Vagina (tissue), 2 donors: ENCODE measurements at places on chromosomes 16 and 17. TPM values are rescaled to one million over a fixed set of nuclear protein-coding genes. Genes with fewer than 3 reads are reported as not detected.
A peak's percentile ranks its signal among the peaks of the same experiment; 100 is the strongest.

BCAR1 gene
- 39.5 TPM for total RNA-seq

DNAAF1 gene
- total RNA-seq: not detected

TTYH2 gene
- total RNA-seq: 3.4 TPM

ZNF689 gene
- 7.6 TPM for total RNA-seq

ETV4 gene
- total RNA-seq: 5.4 TPM

CHST6 gene
- total RNA-seq: 0.25 TPM

- H3K36me3 ChIP-seq: no peaks in the 10 kb centered on the region
- H3K4me1 ChIP-seq: no peaks in the 10 kb centered on the region
- DNase-seq: no peak
- H3K4me3 ChIP-seq: no peak overlapping the region
- H3K27ac ChIP-seq: no peak overlapping the region
- no peaks in the 10 kb centered on the region for H3K27me3 ChIP-seq
These were observed 662.5 kb downstream of the CDH11 start for GRCh38 chr16:64459402-64459801.

- no peak overlapping the region for H3K4me3 ChIP-seq
- no peaks in the 10 kb centered on the region for H3K36me3 ChIP-seq
- DNase-seq: no peak
- H3K4me1 ChIP-seq: no peaks in the 10 kb centered on the region
These were observed 41.5 kb downstream of the CYB5B start for GRCh38 chr16:69465881-69466280.

DNA sequence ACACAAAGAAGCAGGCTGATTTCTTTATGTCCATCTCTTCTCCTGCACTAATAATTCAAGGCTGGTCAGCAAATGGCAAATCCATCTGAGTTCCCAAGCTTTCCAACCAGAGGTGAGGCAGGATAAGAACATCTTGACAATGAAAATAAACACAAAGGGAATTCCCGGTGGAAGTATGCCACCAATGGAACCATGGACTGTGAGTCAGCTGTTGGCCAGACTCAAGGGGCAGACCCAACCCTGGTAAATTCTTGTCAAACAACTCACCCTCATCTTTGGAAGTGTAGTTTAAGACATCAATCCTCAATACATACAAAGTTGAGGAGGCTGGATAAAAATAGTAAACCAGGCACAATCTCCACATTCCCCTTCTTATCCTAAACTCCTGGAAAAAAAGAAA, 74.3 kb upstream of the CES5A start:
- H3K4me3 ChIP-seq: no peak overlapping the region
- H3K27me3 ChIP-seq: no peaks in the 10 kb centered on the region
- no peaks in the 10 kb centered on the region for H3K36me3 ChIP-seq
- H3K4me1 ChIP-seq: peaks cover 3% of the 10 kb centered on the region
- no peak overlapping the region for H3K27ac ChIP-seq

DNA sequence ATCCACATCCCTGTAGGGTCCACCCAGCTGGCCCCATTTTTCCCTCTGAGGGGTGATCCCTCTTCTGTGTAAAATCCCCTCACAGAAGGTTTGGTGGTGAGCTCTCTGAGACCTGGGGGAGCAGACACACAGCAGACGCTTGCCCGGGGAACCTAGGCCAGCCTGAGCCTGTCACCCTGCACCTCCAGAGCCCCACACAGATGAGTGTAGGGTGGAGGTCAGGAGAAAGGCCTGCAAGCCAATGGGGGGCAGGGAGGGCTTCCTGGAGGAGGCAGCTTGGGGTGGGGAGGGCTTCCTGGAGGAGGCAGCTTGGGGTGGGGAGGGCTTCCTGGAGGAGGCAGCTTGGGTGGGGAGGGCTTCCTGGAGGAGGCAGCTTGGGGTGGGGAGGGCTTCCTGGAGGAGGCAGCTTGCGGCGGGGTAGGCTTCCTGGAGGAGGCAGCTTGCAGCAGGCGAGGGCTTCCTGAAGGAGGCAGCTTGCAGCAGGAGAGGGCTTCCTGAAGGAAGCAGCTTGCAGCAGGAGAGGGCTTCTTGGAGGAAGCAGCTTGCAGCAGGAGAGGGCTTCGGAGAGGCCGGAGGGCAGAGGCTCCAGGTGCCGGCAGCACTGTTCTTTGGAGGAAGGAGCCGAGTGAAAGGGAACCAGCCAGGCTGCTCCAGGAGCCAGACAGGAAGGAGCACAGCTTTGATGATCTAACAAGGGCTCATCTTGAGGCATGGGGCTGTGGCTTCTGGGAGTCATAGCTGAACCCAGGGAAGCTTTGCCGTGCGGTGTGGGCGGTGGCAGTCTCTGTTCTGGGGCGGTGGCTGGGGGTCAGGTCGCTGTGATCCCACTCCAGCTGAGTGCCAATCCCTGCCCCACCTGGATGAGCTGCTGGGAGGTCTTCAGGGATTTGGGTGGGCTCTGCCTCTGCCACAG, 83.7 kb upstream of the ZNF469 start:
- peak overlapping the region; percentile 8 for H3K27ac ChIP-seq
- H3K27me3 ChIP-seq: no peaks in the 10 kb centered on the region
- H3K36me3 ChIP-seq: no peaks in the 10 kb centered on the region
- no peak for DNase-seq
- peaks cover 43% of the 10 kb centered on the region for H3K4me1 ChIP-seq
- H3K4me3 ChIP-seq: no peak overlapping the region

GRCh38 chr16:67936880-67937605, 393 bp upstream of the PSMB10 start:
- H3K4me1 ChIP-seq: peaks cover 38% of the 10 kb centered on the region
- no peak for DNase-seq
- no peaks in the 10 kb centered on the region for H3K36me3 ChIP-seq
- no peaks in the 10 kb centered on the region for H3K27me3 ChIP-seq

DNA sequence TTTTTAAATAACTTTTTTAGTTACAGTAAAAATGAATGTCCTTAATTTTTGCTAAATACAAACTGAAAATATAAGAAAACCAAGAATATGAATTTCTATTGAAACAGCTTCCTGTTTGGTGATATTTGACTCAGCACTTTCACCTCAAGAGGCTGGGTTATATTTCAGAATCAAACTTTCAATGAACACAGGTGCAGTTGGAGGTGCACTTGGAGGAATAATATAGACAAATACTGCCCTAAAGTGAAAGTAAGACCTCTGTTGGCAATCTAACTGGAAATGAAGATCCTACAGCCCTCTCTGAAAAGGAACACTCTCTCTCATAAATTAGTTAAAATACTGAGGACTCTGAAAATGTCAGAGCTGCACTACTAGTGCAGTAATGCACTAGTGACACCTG, 106.2 kb downstream of the BRIP1 start:
- no peaks in the 10 kb centered on the region for H3K4me1 ChIP-seq
- no peak overlapping the region for H3K27ac ChIP-seq
- no peaks in the 10 kb centered on the region for H3K27me3 ChIP-seq
- DNase-seq: no peak

DNA sequence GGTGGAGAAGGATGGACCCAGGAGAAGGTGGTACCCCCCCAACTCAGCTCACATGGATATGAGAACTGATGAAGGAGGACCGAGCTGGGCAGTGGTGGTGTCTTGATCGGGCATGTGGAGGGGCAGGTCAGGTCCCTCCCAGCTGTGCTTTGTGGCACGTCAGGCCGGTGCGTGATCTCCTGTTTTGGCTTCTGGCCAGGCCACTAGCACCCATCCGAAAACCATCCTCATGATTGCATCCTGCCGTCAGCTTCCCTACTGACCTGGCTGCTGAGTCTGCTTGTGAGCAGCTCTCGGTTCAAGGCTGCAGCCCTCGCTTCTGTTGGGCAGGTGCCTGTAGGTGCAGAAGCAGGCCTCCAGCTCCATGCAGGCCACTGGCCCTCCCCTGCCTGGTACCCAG, 53.1 kb downstream of the PLD6 start:
- H3K4me1 ChIP-seq: peaks cover 28% of the 10 kb centered on the region
- H3K27me3 ChIP-seq: no peaks in the 10 kb centered on the region
- DNase-seq: no peak
- peak overlapping the region; percentile 39 for H3K27ac ChIP-seq
- peaks cover 71% of the 10 kb centered on the region for H3K36me3 ChIP-seq

- no peaks in the 10 kb centered on the region for H3K36me3 ChIP-seq
- H3K27ac ChIP-seq: no peak overlapping the region
- H3K4me3 ChIP-seq: no peak overlapping the region
- DNase-seq: no peak
- no peaks in the 10 kb centered on the region for H3K27me3 ChIP-seq
These were observed 7.1 kb downstream of the NXPH3 start for GRCh38 chr17:49582789-49583188.

DNA sequence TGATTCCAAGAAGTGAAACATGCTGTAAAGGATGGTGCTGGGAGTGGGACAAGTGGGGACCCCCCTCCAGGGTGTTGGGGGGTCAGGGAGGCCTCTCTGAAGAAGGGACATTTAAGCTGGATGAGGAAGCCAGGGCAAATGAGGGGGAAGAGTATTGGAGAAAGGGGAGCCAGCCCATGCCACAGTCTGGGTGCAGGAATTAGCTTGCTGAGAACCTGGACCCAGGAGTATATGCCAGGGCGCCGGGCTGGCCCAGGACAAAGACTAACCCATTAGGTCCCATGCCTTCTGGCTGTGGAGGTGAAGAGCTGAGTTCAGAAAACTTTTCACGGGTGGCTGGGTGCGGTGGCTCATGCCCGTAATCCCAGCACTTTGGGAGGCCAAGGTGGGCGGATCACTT, 45.6 kb upstream of the PIK3R6 start:
- H3K36me3 ChIP-seq: no peaks in the 10 kb centered on the region
- H3K27me3 ChIP-seq: no peaks in the 10 kb centered on the region
- no peaks in the 10 kb centered on the region for H3K4me1 ChIP-seq
- H3K4me3 ChIP-seq: no peak overlapping the region
- H3K27ac ChIP-seq: no peak overlapping the region

DNA sequence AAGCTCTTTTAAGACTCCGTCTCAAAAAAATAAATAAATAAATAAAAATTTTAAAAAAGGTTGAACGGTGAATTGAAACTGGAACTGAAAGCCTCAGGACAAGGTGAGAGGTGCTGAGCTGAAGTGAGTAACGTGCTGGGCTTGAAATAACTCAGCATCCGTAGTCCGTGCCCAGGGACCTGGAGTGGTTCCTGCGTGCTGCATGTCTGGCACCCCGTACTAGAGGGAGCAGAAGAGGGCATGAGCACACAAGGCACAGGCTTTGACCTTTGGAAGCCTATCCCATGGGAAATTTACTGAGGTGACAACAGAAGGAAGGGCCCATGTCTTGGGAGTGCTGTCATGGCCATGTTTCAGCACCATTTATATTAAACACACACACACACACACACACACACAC, 4.5 kb upstream of the MEIOB start:
- no peaks in the 10 kb centered on the region for H3K4me1 ChIP-seq
- no peak overlapping the region for H3K4me3 ChIP-seq
- no peaks in the 10 kb centered on the region for H3K36me3 ChIP-seq
- no peak overlapping the region for H3K27ac ChIP-seq
- DNase-seq: no peak

DNA sequence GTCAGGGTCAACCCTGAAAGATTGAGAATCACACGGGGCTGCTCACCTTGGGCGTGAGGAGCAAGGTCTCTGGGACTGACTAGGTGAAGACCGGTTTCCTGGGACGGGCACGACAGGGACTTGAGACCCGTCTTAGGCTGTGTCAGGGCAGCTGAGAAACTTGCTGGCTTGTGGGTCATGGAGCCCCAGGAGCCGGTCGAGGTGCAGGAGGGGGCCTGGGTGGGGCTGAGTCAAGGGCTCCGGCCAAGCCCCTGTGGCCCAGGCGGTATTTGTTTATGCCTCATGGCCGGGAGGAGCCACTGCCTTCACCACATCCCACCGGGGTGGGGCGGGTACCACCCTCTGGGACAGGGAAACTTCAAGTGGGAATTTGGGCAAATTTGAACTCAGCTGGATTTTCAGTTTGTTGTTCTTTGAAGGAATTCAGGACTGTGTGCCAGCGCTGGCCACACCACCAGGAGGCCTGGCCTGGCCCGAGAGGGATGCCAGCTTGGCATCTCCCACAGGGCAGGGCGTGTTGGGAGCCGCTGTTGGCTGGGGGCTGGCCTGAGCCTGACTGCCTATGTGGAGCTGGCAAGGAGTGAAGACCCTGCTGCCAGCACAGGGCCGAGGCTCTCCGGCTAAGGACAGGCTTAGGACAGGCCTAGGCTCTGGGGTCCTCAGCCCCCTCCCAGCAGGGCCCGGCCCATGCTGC, 116.1 kb downstream of the METRNL start:
- no peaks in the 10 kb centered on the region for H3K36me3 ChIP-seq
- no peak overlapping the region for H3K4me3 ChIP-seq
- H3K27me3 ChIP-seq: no peaks in the 10 kb centered on the region
- DNase-seq: no peak

- H3K4me3 ChIP-seq: no peak overlapping the region
- no peak for DNase-seq
- no peaks in the 10 kb centered on the region for H3K27me3 ChIP-seq
- H3K27ac ChIP-seq: no peak overlapping the region
- no peaks in the 10 kb centered on the region for H3K4me1 ChIP-seq
These were observed 8.5 kb upstream of the SPNS2 start for GRCh38 chr17:4490109-4490591.

DNA sequence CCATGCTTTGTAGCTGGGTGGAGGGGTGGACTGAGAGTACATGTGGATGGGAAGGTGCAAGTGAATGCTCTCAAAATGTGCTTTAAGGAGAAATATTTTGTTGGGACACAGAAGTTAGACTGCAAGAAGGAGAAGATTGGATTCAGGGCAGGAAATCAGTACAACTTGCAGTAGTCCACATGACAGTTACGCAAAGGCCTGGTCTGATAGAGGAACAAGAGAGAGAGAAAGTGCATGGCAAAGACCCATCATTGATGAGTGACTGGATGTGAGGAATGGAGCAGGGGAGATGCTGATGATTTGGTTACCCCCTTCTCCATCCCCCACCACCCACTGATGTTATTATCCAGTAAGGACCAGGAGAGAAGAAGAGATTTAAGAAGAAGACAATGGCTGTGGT, 472.8 kb downstream of the MAF start:
- H3K27ac ChIP-seq: no peak overlapping the region
- H3K4me3 ChIP-seq: no peak overlapping the region
- DNase-seq: no peak
- H3K4me1 ChIP-seq: no peaks in the 10 kb centered on the region
- no peaks in the 10 kb centered on the region for H3K27me3 ChIP-seq
- H3K36me3 ChIP-seq: no peaks in the 10 kb centered on the region

- no peaks in the 10 kb centered on the region for H3K36me3 ChIP-seq
- H3K4me3 ChIP-seq: no peak overlapping the region
- H3K27ac ChIP-seq: peak overlapping the region; percentile 46
- no peaks in the 10 kb centered on the region for H3K27me3 ChIP-seq
These were observed 94.6 kb downstream of the CMIP start for GRCh38 chr16:81539009-81539758.

DNA sequence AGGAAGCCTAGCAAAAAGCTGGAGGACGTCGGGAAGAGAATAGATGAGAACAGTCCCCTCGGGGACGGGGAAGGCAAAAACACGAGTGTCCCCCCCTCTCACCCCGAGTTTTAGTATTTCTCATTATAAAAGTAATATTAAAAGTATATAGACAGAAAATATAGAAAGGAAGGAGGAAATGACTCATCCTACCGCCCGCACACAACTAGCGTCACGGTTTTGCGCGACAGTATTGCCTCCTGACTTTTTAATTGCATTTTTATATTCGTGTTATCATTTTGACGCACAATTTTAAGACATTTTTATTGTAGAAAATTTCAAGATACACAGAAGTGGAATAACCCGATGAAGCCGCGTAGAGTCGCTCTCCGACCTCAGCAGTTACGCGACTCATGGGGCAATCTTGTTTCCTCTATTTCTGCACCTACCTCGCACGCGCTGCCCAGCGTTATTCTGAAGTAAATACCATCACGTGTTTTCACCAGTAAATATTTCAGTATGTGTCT, 652 bp upstream of the SLC25A19 start:
- no peaks in the 10 kb centered on the region for H3K27me3 ChIP-seq
- no peaks in the 10 kb centered on the region for H3K36me3 ChIP-seq
- DNase-seq: no peak
- peak overlapping the region; percentile 83 for H3K27ac ChIP-seq
- peak overlapping the region; percentile 58 for H3K4me3 ChIP-seq
- H3K4me1 ChIP-seq: peaks cover 7% of the 10 kb centered on the region
